ENCODE measurements at places on chromosomes 6 and 20.

DNA sequence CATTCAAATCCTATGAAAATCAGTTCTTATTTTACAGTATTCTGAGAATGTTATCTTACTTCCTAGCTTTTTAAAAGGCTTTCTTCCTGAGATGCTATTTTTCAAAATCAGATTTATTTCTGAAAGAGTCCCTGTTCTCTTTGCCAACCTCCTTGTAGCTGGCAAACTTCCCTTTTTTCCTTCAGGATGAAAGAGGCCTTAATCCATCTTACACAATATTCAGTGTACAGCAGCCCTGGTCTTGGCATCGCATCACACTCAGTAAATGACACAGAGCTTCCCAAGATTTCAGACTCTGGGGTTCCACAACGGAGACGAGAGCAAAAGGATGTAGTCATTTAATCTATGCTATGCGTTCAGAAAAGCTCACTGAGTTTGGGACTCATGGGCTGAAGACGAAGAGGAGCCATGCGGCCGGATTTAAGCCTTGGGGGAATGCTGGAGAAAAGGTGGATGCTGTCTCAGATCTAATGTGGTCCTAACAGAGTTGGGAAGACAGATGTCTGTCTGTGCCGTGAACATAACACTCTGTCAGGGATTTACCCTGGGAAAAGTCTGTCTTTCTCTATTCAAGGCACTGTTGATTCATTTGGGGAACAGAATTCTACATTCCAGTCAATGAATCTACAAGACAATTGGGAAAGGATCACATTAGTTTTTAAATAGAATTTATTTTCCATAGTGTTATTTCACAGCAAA, 616.4 kb upstream of the AGPAT4 start:
- DNase-seq: peak; percentile 4

GRCh38 chr20:63065911-63066310, 59.1 kb upstream of the BHLHE23 start:
- DNase-seq: no peak

DNA sequence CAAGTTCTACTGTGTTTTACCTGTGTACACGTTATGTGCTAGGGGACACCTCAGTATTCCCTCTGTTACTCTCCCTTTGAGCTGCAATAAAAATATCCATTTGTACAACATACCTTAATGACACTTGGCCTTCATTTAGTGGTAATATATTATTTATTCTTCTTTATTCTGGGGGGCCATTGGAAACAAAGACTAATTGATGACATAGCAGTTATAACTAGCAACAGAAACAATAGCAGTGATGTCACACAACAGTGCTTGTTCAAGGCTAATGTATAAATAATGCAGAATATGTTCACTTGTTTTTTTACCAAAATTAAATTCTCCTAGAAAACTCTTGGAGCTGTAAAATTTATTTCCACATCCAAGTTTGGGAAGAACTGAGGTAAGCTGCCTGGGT, 92.2 kb upstream of the FAM83B start:
- DNase-seq: no peak

DNA sequence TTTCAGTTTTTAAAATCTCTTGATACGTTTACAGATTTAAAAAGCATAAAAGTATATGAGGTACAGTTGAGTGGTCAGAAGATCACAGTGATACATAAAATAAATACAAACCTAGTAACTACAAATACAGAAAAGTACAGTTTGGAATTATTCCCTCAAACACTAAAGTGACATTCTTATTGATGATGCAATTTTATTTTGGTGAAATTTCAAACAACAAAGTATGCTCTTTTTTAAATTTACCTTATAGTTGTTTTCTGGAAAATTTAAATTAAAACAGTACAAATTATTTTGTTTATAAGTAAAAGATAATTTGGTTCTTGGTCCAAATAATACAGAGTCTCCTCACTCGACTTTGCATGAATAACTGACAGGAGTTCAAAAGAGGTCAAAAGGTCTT, 1305.1 kb upstream of the GJE1 start:
- DNase-seq: no peak

DNA sequence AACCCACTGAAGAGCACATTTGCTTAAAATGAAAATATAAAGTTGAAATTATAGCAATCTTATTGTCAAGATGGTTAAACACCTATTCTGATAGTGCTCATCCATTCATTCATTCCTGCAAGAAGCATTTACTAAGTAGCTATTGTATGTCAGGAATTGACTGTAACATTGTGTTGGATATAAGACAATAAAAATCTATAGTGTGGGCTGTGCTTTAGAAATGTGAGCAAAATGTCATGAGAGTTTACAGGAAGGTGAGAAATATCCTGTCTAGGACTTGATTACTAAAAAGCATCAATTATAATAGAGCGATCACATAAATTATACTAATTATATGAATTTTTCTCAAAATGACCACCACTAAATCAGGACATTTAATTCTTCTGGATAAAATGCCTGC, 123.0 kb downstream of the HAO1 start:
- no peak for DNase-seq

All from fibroblast of mammary gland (primary cell).